Psoas muscle (tissue), 8 donors: ENCODE measurements at places on chromosomes 6 and 20. TPM values are rescaled to one million over a fixed set of nuclear protein-coding genes. Genes with fewer than 3 reads are reported as not detected.

The E2F1 gene
- 0.84 TPM for polyA plus RNA-seq

The TRMT11 gene
- 4.1 TPM for polyA plus RNA-seq

The ADGRF5 gene
- 23.3 TPM for polyA plus RNA-seq

The GSTA1 gene
- not detected for polyA plus RNA-seq

The CDH4 gene
- 0.27 TPM for polyA plus RNA-seq

DNA sequence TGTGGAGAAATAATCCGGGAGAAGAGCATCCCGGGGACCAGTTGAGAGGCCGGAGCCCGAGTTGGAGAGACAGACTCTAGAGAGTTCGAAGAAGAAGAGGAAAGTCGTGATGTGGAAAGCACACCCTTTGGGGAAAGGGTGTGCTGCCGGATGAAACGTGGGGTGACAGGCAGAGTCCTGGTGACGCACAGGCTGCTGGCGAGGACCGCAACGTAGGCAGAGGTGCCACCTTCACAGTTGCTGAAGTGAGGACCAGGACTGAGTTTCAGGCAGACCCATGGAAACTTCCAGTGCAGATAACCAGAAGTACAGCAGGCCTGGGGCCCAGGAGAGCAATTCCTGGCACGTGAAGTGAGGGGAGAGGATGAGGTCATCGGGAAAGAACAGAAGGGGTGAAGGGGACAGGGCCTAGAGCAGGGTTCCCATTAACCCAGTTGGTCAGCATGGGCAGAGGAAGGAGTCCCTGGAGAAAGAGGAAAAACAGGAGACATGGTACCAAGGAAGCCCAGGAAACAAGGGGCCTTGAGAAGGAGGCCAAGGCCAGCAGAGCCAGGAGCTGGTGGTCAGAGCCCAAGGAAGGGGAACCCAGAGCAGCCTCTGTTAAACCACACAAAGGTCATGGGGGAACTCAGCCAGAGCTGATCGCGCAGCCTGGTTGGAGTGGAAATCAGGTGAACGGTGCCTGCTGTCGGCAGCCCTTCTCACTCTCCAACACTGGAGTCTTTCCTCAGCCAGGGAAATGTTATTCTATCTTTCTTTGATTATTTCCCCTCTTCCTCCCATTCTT lies 84.1 kb downstream of the PRND start:
- H3K36me3 ChIP-seq: no peaks in the 10 kb centered on the region
- no peaks in the 10 kb centered on the region for H3K27me3 ChIP-seq

DNA sequence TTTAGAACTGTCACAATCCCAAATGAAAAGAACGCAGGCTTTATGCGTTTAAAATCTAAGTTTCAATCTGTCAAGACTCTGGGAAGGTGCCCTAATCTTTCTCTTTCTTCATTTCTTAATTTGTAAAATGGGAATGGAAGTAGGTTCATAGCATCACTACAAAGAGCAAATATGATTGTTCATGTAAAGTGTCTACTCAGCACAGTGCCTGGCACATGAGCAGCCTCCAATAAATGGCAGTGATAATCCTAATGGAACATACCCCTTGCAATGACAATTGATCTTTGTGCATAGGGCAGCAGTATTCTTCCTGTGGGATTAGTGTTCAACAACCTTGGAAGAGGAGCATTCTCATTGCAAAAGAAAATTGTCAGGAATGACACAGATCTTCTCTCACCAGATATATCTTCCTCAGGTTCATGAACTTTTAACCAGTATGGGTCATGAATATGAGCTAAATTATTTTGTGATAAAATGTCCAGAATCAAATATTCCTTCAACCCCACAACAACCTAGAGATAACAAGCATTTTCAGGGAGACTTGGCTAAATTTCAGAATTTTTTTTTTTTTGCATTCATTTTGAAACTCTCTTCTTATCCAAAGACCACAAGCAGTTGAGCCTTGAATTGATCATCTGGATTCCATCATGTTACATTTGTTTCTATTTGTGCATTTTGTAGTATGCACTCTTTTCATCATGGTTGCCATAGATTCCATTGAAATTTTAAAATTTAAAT lies 149.1 kb downstream of the TBX18 start:
- H3K4me1 ChIP-seq: no peaks in the 10 kb centered on the region
- DNase-seq: no peak
- H3K27ac ChIP-seq: no peak overlapping the region
- H3K36me3 ChIP-seq: no peaks in the 10 kb centered on the region
- H3K27me3 ChIP-seq: no peaks in the 10 kb centered on the region

GRCh38 chr20:37945091-37945547 lies 42.2 kb downstream of the VSTM2L start:
- H3K4me1 ChIP-seq: no peaks in the 10 kb centered on the region
- DNase-seq: no peak
- no peak overlapping the region for H3K4me3 ChIP-seq
- no peak overlapping the region for H3K27ac ChIP-seq
- no peaks in the 10 kb centered on the region for H3K36me3 ChIP-seq

GRCh38 chr6:148037496-148037895 lies 305.1 kb upstream of the SASH1 start:
- no peaks in the 10 kb centered on the region for H3K27me3 ChIP-seq
- H3K36me3 ChIP-seq: no peaks in the 10 kb centered on the region
- H3K4me3 ChIP-seq: no peak overlapping the region
- no peak for DNase-seq
- no peak overlapping the region for H3K27ac ChIP-seq

DNA sequence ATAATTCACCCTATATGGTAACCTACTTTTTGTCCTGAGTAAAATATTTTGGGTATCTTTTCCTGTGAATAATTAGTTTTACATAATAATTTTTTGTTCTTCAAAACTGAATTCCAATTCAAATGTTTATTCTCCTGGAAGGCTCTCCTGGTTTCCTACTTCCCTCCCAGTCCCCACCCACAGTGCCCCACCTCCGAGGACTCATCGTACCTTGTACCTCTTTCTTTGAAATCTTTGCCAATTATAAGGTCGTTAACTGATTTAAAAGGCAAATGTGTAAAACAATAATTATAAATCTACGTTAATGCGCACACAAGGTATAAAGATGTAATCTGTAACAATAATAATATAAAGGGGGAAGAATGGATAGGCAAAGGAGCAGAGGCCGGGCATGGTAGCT lies 40.5 kb upstream of the VEGFA start:
- no peak overlapping the region for H3K4me3 ChIP-seq
- no peaks in the 10 kb centered on the region for H3K4me1 ChIP-seq
- H3K36me3 ChIP-seq: no peaks in the 10 kb centered on the region
- no peak overlapping the region for H3K27ac ChIP-seq

GRCh38 chr6:16299861-16300260 lies 61.5 kb downstream of the GMPR start:
- peaks cover 38% of the 10 kb centered on the region for H3K36me3 ChIP-seq
- H3K4me1 ChIP-seq: peaks cover 4% of the 10 kb centered on the region
- peak overlapping the region; percentile 48 for H3K27ac ChIP-seq
- H3K4me3 ChIP-seq: no peak overlapping the region
- no peaks in the 10 kb centered on the region for H3K27me3 ChIP-seq
- no peak for DNase-seq

- H3K27ac ChIP-seq: no peak overlapping the region
- DNase-seq: peak; percentile 20
- no peak overlapping the region for H3K4me3 ChIP-seq
- no peaks in the 10 kb centered on the region for H3K4me1 ChIP-seq
Measured at GRCh38 chr6:169940481-169941271, 189.3 kb downstream of the ERMARD start.

DNA sequence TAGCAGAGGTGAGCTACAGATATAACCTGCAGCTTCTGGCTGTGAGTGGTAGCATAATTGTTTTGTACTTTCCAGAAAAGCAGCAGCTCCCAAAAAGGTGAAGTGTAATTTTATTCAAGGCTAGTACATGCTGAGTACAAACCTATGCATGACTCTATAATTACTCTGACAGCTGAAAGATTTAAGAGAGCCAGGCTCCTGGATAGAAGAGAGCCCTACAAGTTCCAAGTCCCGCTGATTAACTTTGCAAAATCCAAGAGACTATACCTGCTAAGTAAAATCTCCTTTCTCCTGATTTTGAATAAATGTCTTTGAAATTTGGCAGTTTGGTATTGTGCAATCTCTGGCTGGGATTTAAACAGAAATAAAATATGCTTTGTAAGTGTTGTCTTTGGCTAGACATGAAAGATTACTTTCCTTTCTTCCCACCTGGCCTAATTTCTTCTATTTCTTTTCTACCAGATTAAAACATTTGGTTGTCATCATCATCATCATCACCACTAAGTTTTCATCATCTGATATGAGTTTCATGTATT lies 79.5 kb downstream of the CTNNBL1 start:
- peaks cover 3% of the 10 kb centered on the region for H3K36me3 ChIP-seq
- no peak for DNase-seq
- H3K4me1 ChIP-seq: peaks cover 24% of the 10 kb centered on the region
- H3K4me3 ChIP-seq: no peak overlapping the region
- no peaks in the 10 kb centered on the region for H3K27me3 ChIP-seq
- H3K27ac ChIP-seq: no peak overlapping the region

DNA sequence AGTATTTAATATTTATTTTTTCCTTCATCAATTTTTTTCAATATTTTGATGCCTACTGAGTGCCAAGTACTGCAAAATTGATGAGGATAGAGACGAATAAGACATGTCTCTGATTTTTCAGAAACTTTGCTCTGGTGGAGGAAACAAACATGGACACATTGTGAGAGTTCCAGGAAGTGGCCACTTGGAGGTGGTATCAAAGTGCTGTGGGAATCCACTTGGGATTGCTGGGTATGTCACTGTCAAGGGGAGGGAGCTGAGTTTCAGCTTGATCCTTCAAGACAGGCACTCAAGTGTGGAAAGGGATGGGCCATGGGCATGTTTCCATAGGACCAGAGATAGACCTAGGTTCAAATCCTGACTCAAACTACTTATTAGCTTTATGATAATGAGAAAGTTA lies 24.5 kb upstream of the ABCC10 start:
- H3K4me3 ChIP-seq: no peak overlapping the region
- H3K27me3 ChIP-seq: peaks cover 5% of the 10 kb centered on the region
- no peaks in the 10 kb centered on the region for H3K36me3 ChIP-seq
- H3K4me1 ChIP-seq: no peaks in the 10 kb centered on the region
- DNase-seq: no peak
- H3K27ac ChIP-seq: no peak overlapping the region

- peak overlapping the region; percentile 98 for H3K27ac ChIP-seq
- peak; percentile 79 for DNase-seq
- no peaks in the 10 kb centered on the region for H3K27me3 ChIP-seq
- H3K4me3 ChIP-seq: peak overlapping the region; percentile 96
- peaks cover 39% of the 10 kb centered on the region for H3K4me1 ChIP-seq
Measured at GRCh38 chr6:30720738-30721197, 616 bp downstream of the TUBB start.

- peaks cover 6% of the 10 kb centered on the region for H3K27me3 ChIP-seq
- H3K4me1 ChIP-seq: no peaks in the 10 kb centered on the region
- H3K4me3 ChIP-seq: no peak overlapping the region
Measured at GRCh38 chr6:46961232-46961631, 39.5 kb upstream of the ADGRF5 start.

DNA sequence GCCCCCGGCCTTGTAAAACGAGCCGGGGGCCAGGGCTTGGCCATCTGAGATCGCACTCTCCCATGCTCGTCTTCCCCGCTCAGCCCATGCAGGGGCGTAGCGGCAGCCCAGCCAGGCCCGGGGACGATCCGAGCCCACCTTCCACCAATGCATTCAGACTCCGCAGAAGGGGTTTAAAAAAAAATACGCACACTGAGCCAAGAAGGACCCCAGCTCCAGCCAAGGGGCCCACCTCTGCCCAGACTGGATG lies 320 bp downstream of the GSTA4 start:
- peak overlapping the region; percentile 92 for H3K4me3 ChIP-seq
- peak overlapping the region; percentile 93 for H3K27ac ChIP-seq
- DNase-seq: peak; percentile 35
- peaks cover 19% of the 10 kb centered on the region for H3K4me1 ChIP-seq
- H3K36me3 ChIP-seq: peaks cover 4% of the 10 kb centered on the region

DNA sequence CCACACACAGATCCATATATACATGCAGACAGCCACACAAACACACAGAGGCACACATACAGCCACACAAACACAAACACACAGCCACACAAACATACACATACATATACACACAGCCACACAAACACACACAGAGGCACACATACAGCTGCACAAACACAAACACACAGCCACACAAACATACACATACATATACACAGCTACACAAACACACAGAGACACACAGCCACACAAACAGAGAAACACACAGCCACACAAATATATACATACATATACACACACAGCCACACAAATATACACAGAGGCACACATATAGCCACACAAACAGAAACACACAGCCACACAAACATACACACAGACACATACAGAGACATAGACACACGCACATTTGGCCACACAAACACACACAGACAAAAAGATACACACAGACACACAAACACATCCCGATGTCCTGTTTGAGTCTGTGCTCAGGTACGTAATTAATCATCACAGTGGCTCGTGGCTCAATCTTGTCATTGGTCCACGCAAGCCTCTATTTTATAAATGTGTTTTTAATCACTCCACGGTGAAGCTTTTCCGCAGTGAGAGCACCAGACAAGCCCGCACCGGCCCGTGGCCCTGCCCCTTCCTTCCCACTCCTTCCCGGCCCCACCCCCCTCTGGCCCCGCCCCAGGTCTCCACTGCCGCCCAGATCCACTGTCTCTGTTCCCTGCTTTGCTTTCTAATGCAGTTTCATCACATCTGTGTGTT lies 135.3 kb downstream of the CDH4 start:
- H3K27me3 ChIP-seq: peaks cover 4% of the 10 kb centered on the region
- H3K27ac ChIP-seq: no peak overlapping the region
- H3K4me3 ChIP-seq: no peak overlapping the region
- no peaks in the 10 kb centered on the region for H3K4me1 ChIP-seq
- DNase-seq: no peak

- no peaks in the 10 kb centered on the region for H3K27me3 ChIP-seq
- no peaks in the 10 kb centered on the region for H3K4me1 ChIP-seq
- DNase-seq: no peak
- H3K36me3 ChIP-seq: no peaks in the 10 kb centered on the region
- no peak overlapping the region for H3K4me3 ChIP-seq
- H3K27ac ChIP-seq: no peak overlapping the region
Measured at GRCh38 chr6:149080511-149080910, 237.0 kb upstream of the TAB2 start.

- H3K4me1 ChIP-seq: no peaks in the 10 kb centered on the region
- DNase-seq: no peak
- no peak overlapping the region for H3K27ac ChIP-seq
- H3K4me3 ChIP-seq: no peak overlapping the region
Measured at GRCh38 chr20:56796345-56796744, 167.2 kb downstream of the TFAP2C start.

DNA sequence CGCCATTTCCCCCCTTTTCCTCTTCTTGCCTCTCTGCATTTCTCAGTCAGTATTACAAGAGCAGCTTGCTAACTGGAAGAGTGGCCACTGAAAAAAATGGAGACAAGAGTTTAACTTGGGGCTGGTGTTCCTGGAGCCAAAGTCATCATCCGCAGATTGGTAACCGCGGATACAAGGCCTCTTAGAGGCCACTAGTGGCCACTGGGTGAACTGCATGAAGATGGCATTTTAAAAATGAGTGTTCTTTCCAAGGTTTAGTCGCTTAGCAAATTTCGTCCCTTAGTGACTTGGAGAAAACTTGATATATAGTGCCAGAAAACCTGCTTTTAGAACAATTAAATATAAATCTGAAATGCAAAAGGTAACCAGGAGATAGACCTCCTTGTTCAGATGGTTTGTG lies 4.8 kb downstream of the F13A1 start:
- no peaks in the 10 kb centered on the region for H3K36me3 ChIP-seq
- no peak overlapping the region for H3K4me3 ChIP-seq
- H3K4me1 ChIP-seq: no peaks in the 10 kb centered on the region
- no peak overlapping the region for H3K27ac ChIP-seq
